ENCODE measurements at places on chromosomes 16 and 17.

GRCh38 chr17:82049521-82049971, 2.1 kb downstream of the RFNG start:
- H3K4me1 ChIP-seq, result peaks cover 21% of the 10 kb centered on the region
- no peaks in the 10 kb centered on the region for H3K27me3 ChIP-seq
- no peak overlapping the region for H3K4me3 ChIP-seq
- peaks cover 5% of the 10 kb centered on the region for H3K36me3 ChIP-seq
- H3K27ac ChIP-seq, result no peak overlapping the region

DNA sequence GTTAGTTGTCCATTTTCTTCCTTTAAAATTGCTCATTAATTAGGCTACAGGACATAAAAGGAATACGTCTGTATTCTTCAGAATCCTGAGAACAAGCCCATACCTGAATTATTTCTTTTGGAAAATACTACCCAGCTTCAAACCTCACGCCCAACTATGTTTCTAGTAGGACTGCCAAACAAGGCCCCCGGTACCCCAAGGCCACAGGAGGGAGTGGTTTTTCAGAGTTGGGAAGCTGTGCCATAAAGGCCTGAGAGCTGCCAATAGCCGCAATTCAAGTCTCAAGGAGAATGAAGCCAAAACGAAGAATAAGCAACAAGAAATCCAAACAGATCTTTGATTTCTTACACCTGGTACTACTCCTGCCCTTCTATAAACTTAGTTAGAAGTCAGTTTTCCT, 48.3 kb downstream of the UBE2G1 start:
- no peak overlapping the region for H3K4me3 ChIP-seq
- no peaks in the 10 kb centered on the region for H3K27me3 ChIP-seq
- peaks cover 5% of the 10 kb centered on the region for H3K36me3 ChIP-seq
- no peak overlapping the region for H3K27ac ChIP-seq
- peaks cover 15% of the 10 kb centered on the region for H3K4me1 ChIP-seq

DNA sequence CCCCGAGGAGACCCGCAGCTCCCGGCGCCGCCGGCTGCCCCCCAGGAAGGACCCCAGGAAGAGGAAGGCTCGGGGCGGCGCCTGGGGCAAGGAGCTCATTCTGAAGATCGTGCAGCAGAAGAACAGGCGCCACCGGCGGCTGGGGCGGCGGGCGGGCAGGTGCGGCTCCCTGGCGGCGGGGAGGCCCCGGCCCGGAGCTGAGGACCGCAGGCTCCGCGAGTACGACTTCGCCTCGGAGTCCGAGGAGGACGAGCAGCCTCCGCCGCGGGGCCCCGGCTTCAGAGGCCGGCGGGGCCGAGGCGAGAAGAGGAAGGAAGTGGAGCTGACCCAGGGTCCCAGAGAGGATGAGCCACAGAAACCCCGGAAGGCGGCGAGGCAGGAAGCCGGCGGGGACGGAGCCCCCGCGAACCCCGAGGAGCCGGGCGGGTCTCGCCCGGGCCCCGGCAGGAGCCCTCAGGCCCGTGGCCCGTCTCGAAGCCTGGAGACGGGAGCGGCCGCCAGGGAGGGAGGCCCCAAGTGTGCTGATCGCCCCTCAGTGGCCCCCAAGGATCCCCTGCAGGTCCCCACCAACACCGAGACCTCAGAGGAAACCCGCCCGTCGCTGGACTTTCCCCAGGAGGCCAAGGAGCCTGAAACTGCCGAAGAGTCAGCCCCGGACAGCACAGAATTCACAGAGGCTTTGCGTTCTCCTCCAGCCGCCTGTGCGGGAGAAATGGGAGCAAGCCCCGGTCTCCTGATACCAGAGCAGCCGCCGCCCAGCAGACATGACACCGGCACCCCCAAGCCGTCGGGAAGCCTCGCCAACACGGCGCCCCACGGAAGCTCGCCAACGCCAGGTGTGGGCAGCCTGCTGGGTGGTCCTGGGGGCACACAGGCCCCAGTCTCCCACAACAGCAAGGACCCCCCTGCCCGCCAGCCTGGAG, 22.3 kb upstream of the ZFPM1 start:
- H3K4me3 ChIP-seq, result peak overlapping the region; percentile 24
- no peaks in the 10 kb centered on the region for H3K36me3 ChIP-seq
- H3K27me3 ChIP-seq, result peaks cover 8% of the 10 kb centered on the region
- H3K4me1 ChIP-seq, result peaks cover 7% of the 10 kb centered on the region
- DNase-seq, result peak; percentile 38
- H3K27ac ChIP-seq, result no peak overlapping the region

- peaks cover 10% of the 10 kb centered on the region for H3K36me3 ChIP-seq
- peak overlapping the region; percentile 87 for H3K27ac ChIP-seq
- no peak for DNase-seq
- no peaks in the 10 kb centered on the region for H3K27me3 ChIP-seq
- peak overlapping the region; percentile 63 for H3K4me3 ChIP-seq
- H3K4me1 ChIP-seq, result peaks cover 23% of the 10 kb centered on the region
These were observed 5.4 kb downstream of the KCTD5 start for GRCh38 chr16:2687531-2688308.
